Activated CD8-positive, alpha-beta memory T cell treated with anti-CD3 and anti-CD28 coated beads for 4 hours (primary cell): ENCODE measurements at places on chromosomes 5 and 9.

GRCh38 chr5:8865686-8866374 is 680.0 kb downstream of the SEMA5A start:
- no peak for DNase-seq

DNA sequence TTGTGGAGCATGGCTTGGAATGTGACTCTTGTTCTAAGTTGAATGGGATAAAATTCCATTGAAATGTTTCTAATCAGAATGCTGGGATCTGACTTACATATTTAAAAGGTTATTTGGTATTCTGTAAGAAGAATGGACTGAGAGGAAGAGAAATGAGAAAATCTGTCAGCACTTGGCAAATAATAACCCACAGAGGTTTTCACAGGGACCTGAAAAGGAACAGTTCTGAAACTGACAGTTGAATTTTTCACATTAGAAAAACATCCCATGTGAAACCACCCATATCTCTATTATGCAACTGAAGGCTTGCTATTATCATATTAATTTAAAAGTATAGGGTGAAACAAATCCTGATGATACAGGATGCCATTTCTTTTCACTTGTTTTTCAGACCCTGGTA is 302.7 kb downstream of the EPB41L4A start:
- DNase-seq = no peak

- no peak for DNase-seq
Observed at GRCh38 chr5:154753792-154754191, 1.4 kb upstream of the LARP1 start.

DNA sequence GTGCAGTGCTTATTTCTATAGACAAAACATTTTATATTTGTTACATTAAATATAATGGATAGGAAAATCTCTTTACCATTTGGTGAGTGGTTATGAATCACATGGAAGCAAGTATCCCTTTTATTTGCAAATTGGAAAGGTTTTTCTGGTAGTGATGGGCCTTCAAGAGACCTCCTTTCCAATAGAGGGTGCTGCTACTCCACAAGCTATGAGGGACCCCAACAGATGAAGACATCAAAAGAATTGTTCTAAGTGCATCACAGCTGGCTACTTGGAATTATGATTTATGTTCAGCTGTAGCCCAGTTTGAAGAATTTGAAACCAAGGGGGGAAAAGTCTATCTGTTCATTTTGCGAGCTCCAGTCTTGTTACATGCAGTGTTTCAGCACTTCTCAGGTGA is 493.7 kb upstream of the SGCD start:
- DNase-seq = no peak

GRCh38 chr5:133707629-133708028 is 95.3 kb upstream of the FSTL4 start:
- no peak for DNase-seq

DNA sequence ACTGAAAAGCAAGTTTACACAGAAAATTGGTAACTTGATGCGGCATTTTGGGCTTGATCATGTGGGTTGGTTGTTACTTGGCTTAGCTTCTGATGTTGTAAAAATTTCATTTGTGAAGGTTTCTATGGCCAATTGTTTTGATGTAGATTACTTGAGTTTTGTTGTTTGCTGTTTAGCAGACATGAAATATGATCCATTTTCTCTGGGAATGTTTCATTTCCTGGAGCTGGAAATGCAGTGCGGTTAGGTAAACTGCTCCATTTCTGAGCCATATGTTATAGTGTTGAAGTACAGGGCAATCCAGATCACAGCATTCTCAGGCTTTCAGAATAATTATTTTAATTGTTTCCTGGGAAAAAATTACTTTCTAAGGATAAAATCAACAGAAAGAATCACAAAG is 396.9 kb downstream of the ENC1 start:
- DNase-seq = no peak

DNA sequence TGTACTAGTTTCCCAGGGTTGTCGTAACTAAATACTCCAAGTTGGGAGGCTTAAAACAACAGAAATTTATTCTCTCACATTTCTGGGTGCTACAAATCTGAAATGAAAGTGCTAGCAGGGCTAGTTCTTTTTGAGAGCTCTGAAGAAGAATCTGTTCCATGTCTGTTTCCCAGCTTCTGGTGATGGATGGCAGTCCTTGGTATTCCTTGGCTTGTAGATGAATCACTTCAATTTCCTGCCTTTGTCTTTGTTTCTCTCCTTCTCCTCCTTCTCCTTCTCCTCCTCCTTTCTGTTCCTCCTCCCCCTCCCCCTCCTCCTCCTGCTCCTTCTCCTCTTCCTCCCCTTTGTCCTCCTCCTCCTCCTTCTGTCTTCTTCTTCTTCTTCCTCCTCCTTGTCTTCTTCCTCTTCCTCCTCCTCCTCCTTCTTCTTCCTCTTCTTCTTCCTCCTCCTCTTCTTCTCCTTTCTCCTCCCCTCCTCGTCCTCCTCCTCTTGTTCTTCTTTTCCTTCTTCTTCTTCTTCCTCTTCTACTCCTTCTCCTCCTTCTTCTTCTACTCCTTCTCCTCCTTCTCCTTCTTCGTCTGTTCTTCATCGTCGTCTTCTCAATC is 104.7 kb upstream of the ANKRD55 start:
- DNase-seq = no peak

GRCh38 chr5:107289030-107289714 is 381.6 kb downstream of the EFNA5 start:
- no peak for DNase-seq

DNA sequence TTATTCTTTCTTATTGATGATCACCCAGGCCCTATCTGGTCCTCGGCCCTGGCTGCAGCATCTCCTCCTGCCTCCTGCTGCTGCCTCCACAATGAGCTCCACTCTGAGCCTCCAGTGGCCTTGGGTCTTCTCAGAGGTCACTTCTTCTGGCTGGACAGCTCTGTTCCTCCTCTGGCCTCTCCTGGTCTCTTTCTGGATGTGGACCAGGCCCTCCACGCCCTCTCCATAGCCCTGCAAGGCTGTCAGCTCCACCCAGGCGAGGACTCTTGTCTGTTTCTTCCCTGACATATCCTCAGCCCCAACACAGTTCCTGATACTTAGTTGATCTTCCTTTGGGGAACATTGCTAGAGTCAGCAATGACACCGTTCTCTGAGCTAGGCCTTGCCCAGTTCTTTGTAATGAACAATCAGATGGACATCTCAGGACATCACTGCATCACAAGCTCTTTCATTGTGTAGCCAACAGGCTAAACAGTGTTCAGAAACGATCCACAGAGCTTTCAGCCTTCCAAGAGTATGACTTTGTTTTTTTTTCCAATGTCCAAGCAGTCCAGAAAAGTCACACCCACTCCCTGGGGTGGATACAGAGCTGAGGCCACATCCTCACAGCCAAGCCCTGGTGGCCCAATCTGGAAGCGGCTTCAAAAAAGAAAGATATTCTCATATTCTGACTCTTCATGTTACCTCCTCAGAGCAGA is 62.5 kb upstream of the DNAH5 start:
- DNase-seq = no peak

- DNase-seq = no peak
Observed at GRCh38 chr9:130144703-130145102, 27.5 kb upstream of the NCS1 start.

DNA sequence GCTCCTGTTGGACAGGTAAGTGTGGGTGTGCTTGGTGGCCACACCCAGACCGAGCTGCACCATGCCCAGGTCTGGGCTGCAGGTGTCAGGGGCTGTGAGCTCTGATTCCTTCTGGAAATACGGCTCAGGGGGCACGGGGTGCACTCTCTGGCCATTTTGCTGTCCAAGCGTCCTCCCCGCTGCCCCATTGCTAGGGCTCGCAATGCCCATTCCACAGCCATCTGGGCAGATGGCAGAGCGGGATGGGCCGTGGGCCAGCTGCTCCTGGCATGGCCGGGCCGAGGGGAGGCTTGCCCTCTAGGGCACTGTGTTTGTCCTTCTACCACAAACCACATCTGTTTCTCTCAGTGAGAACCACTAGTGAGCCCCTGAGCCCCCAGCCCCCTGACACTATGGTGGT is 67.9 kb upstream of the RXRA start:
- no peak for DNase-seq

DNA sequence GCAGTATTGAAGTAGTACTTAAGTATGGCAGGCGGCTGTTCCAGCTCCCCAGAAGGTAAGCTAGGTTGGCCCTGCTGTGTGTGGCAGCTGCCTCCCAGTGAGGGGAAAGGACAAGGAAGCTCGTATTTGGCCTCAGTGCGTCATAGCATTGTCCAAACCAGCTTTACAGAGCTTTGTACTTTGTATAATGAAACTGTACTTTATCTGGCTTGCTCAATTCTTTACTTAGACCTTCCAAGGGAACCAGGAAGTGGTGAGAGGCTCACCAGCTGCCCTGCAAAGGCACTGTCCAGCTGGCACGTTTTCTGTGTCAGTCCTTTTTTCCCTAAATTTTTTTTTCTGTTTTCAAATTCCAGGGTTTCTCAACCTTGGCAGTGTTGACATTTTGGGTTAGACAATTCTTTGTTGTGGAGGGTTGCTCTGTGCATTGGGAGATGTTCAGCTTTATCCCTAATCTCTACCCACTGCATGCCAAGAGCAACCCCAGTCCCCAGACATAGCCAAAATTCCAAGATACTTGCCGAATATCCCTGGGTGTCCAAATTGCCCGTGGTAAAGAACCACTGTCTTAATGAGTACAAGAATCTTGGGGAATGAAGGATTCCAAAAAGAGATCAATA is 474.5 kb downstream of the LRRC70 start:
- no peak for DNase-seq

- DNase-seq = no peak
Observed at GRCh38 chr5:40479939-40480338, 199.8 kb upstream of the PTGER4 start.

DNA sequence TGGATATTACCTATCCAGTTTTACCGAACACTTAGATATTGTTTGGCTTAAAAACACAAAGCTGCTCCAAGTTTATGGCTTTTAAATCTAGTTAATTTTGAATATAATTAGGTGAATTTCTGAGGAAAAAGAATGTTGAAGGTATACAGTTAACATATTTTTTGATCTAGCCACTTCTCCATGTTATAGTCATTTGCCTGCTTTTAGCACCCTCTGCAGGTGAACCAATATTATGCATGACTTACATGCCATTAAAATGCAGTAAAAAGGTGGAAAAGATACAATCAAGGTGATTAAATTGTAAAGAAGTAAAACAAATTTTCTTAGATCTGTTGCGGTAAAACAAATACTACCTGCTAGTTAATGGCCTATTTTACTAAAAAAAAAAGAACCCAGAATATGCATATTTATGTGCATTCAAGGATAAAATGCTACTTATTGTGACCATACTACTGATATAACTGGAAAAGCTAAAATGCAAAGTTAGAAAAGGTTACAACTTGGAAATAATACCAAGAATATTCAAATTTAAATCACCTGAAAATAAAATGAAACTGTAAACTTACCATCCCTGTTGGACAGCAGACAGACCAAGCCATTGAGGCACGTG is 132.1 kb downstream of the AP3B1 start:
- no peak for DNase-seq

DNA sequence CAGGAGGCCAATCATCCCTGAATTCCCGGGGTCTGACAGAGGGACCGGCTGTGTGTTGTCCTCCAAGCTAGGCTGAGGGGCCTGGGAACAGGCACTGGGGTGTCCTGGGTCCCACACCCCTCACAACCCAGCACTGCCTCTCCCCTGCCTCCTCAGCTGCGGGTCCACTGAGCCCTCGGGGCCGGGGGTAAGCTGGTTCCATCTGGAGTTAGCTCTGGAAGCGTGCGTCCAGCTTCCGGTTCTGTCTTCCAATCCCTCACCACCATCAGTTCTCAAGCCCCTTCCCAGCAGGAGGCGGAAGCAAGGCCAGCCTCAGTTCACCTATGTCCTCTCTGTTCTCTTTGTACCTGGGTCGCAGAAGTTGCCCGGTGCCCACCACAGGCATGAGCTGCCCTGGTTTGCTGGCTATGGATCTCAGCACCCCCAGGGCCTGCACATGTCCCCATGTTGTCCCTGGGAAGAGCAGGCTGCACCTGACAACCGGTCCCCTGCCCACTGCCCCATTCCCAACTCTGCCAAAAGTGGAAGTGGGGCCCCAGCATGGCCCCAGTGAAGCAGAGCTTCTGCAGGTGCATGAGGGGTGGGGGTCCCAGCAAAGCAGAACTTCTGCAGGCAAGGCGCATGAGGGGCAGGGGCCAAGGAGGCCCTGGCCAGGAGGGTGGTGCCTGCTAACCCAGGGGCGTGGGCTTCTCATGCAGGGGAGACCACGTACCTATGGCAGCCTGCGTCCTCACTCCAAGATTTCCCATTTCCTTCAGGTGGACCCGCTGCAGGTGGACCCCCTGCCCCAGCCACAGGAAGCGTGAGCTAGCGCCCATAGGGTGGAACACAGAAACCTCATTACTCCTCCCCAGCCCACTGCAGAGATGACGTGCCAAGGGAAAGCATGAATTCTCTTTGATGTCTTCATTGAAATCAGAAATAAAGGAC is 111.9 kb downstream of the ZNF354C start:
- DNase-seq = no peak
